Stimulated activated memory B cell treated with anti-CD40 and anti-IgM and Interleukin-4, amounts not matched to agents 10 μg/mL and 1 μg/mL and 100 μg/mL, for 72 hours (primary cell): ENCODE measurements at places on chromosomes 3 and 15.

DNA sequence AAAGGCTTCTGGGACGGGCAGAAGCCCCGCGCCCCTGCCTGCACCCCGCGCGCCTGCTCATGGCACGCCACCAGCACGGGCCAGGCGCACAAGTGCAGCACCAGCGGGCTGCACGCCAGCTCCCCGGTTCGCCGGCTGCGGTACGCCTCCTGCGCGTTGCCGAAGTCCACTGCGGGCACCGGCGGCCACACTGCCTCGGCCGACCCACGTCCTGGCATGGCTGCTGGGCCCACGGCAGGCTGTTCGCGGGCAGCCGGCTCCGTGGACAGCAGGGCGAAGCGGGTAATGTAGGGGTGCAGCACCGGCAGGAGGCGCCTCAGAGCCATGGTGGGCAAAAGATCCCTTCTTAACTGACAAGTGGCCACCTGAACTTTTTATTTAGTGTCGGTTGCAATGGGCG is 34.8 kb downstream of the MCCC1 start:
- no peak for ATAC-seq

- ATAC-seq = no peak
These were observed 95.7 kb downstream of the OXSM start for GRCh38 chr3:25885544-25885943.

DNA sequence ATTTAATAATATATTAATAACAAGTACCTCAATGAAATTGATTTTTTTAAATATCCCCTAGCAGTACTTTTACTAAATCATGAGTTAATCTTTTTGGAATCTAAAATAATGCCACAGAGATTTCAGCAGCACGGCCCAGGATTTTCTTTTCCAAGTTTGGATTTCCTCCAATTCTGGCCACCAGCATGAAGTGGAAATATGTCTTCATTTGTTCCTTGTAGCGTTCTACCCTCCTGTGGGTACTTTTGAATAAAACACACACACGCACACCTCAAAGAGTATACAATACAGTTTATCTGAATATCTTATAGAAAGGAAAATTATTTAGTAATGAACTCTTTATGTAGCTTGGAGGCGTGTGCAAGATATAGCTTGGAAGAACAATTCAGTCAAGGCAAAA is 125.1 kb upstream of the STT3B start:
- ATAC-seq = no peak

DNA sequence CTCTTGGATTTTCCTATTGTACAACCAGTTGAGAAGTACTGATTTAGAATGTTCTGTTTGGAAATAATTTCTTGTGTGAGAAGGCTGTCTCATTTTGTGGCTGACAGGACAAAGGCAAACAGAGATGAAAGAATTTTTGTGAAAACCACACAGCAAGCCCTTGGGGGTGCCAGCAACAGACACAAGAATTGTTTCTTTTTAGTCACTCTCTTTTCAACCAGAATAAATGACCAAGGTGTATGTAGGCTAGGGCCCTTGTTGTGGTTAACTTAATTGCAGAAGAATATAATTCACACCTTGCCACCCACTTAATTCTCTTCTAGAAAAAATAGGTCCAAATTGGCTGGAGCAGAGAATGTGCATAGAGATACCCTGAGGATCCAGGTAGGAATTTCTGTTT is 329.4 kb upstream of the TBC1D5 start:
- ATAC-seq = no peak

GRCh38 chr15:81052046-81052445 is 51.3 kb downstream of the TLNRD1 start:
- no peak for ATAC-seq

DNA sequence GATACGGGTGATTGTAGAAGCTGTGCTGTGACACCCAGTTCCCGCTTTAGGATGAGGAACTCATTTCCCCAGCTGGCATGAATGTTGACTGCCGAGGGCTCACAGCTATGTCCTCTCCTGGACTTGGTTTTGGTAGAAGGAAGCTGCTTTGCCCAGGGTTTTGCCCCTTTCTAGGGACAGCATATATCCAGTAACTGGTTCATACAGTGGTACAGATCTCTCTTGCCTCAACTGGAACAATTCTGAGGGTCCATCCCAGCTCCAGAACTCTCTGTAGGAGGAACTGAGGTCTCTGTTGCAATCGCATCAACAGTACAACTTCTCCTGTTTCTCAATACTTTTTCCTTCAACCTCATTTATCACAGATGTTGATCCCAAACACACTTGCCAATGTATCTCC is 54.5 kb upstream of the FNDC3B start:
- no peak for ATAC-seq

GRCh38 chr15:92159481-92159880 is 234.2 kb upstream of the ST8SIA2 start:
- ATAC-seq = no peak

DNA sequence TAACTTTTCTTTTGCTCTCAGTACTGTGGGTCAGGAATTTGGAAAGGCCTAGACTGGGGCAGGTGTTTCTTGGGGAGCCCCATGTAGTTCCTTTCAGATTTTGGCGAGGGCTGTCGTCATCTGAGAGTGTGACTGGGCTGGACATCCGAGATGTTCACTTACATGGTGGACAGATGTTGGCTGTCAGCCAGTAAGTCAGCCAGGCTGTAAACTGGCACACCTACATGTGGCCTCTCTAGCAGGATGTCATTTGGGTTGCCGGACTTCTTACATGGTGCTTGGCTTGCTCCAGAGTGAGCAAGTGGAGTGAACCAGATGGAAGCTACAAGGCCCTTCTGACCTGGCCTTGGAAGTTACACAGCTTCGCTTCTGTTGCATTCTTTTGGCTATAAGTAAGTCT is 20.7 kb downstream of the TATDN2 start:
- ATAC-seq = no peak

DNA sequence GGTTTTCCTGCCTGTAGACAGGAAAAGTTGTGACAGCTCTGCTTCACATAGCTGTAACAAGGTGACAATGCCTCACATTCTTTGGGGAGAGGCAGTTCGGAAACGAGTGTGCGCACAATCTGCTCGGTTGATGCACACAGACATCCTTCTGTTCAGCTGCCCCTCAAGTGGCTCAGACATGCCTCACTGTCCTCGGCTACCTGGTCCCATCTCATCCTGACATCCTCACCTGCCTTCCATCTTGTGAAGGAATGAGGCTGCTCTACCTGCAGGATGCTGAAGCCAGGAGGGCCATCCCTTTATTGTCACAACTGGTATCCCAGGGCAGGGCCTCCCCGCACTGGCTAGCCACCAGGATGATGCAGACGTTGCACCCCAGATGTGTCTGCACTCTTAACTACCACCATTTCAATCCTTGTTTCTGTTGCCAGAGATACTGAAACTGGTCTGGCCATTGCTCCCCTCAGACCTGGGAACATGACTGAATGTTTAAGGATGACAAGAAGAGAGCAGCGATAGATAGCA is 19.4 kb downstream of the SRPRB start:
- ATAC-seq = no peak

DNA sequence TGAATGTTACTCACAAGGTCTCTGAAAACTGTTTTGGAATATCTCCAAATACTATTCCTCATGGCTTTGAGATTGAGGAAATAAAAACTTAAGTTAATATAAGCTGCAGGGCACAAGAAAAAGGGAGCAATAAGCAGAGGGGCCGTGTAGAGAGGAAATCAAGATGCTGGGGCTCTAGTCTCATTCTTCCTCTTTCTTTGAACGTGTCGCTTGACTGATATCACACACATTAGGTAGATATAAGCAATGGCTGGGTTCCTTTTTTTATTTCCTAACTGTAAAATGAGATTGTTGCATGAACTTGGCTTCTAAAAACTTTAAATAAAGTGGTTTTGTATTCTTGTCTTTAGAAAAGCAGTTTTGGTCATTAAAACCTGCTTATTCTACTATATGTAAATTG is 326.7 kb upstream of the ROPN1 start:
- ATAC-seq = no peak

GRCh38 chr15:87619161-87619960 is 637.2 kb downstream of the NTRK3 start:
- no peak for ATAC-seq

DNA sequence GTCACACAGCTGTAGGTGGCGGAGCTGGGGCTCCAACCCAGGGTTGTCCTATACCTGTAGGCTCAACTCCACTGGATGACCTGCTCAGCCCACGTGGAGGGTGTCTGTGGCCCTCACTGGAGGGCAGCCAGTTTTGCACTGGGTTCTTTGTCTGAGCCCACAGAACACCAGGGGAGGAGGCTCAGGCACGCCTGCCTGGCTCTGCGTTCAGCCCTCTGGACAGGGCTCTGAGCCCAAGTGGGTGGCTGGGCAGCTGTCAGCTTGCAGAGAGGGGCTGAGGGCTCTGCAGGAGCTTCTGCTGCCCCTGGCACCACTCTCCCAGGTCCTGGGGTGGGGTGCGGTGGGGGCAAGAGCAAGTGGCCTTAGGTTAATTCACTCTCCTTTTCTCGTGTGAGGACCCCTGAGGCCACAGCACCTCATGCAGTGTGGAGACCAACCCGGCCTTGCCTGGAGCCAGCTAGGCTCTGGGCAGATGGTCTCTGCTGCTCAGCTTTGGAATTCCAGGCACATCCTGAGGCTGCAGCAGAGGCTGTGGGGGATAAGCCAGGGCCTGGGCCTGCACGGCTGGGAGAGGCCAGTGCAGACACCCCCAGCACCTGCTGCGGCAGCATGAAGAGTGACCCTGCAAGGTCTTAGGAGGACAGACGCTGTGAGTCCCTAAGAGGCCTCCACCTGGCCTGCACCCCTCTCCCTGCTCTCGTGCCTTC is 23.5 kb downstream of the DUSP7 start:
- ATAC-seq = no peak

DNA sequence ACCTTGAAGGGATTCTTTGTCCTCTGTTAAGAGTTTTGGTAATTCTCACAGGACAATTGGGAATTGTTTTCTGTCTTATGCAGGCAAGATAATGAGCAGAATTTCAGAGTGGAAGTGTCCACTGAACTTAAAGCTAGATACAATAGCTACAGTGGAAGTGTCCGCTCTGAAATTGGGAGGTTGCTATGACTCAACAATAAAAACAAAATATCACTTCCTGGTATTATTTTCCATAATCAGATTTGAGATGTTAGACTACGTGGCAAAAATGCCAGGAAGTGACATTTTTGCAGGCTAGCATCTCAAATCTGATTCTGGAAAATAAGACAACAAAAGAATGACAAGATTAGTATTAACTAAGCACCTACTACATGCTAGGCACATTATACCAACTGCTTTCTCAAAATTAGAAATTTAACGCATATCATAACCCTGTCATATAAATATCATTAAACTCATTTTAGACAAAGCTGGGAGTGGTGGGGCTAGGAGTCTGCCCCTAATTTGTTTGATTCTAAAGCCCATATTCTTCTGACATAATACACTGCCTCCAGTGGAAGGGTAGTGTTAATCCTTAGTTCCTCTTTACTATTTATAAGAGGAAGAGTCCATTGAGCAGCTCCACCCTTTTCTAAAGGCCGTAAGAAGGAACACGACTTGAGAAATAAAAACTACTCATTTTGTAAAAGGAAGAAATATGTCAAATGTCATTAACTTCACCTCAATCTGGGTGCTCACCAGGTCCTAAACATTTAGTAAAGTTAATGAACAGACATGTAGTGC is 266.9 kb upstream of the STT3B start:
- no peak for ATAC-seq

GRCh38 chr15:48374472-48374871 is 43.2 kb downstream of the DUT start:
- ATAC-seq = no peak

DNA sequence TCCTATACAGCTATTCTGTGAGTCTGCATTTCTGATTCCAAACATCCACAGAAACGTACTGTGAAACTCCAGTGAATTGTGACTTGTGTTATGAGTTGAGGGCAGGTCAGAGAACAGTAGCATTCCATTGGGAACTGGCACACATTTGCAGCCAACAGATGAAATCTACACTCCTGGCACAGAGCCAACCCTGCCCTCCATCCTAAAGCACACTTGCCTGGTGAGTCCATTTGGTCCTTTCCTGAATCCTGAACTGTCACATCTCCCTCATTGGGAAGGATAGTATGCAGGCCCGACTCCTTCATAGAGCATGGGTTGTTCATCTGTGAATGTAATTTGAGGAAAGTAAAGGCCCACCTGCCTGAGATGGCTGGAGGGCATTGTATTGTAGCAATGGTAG is 314.3 kb upstream of the RASGRP1 start:
- ATAC-seq = no peak

DNA sequence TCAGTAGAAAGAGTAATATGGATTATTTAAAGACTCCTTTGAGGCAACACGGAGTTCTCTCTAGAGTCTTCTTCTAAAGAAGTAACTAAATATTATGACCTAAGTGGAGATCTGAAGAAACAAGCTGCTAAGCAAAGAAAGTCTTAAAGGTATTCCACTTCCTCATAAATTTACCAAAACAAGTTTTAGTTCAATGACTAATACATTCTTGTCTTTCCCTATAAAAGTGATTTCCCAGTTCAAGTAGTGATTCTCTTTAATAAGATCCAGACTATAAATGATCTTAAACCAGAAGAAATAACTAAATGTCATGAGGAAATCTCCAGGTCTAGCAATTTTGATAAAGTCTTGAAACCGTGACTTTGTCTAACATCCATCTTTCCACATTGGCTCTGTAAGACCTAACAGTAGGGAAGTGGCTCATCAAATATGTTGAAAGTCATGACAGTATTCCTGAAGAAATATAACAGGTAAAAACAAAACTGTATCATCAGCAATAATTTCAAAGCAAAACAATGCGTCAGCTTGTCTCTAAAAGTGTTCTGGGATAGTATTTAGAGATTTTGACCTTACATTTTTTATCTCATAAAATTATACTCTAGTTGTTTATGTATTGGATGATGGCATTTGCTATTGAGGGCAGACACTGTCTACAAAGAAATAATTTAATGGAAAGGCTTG is 51.8 kb upstream of the NEDD4 start:
- no peak for ATAC-seq

GRCh38 chr3:177683586-177683985 is 486.3 kb upstream of the TBL1XR1 start:
- no peak for ATAC-seq
